CD4-positive, alpha-beta T cell treated with Interleukin-1 beta for 1 hour (primary cell): ENCODE measurements at places on chromosomes 7 and 10.

DNA sequence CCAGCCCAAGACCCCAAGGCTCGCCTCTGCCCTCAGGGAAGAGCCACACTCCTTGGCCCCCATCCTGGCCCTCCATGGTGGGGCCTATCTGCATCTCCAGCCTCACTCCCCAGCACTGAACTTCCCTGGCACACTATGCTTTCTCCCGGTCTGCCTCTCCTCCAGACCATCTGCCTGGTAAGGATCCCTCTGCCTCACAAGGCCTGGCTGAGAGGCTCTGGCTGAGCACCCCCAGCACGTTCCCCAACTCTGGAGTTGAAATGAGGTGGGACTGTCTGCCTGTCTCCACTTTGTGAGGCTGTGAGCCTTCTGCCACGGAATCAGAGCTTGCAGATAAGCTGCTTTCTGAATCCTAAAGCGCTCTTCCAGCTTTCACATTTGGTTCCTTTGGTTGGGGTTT is 220.7 kb downstream of the TNS3 start:
- no peak for DNase-seq

- no peak for DNase-seq
Observed at GRCh38 chr10:49149881-49150280, 16.1 kb upstream of the FAM170B start.

GRCh38 chr10:114908896-114909295 is 29.1 kb upstream of the TRUB1 start:
- DNase-seq, result no peak

DNA sequence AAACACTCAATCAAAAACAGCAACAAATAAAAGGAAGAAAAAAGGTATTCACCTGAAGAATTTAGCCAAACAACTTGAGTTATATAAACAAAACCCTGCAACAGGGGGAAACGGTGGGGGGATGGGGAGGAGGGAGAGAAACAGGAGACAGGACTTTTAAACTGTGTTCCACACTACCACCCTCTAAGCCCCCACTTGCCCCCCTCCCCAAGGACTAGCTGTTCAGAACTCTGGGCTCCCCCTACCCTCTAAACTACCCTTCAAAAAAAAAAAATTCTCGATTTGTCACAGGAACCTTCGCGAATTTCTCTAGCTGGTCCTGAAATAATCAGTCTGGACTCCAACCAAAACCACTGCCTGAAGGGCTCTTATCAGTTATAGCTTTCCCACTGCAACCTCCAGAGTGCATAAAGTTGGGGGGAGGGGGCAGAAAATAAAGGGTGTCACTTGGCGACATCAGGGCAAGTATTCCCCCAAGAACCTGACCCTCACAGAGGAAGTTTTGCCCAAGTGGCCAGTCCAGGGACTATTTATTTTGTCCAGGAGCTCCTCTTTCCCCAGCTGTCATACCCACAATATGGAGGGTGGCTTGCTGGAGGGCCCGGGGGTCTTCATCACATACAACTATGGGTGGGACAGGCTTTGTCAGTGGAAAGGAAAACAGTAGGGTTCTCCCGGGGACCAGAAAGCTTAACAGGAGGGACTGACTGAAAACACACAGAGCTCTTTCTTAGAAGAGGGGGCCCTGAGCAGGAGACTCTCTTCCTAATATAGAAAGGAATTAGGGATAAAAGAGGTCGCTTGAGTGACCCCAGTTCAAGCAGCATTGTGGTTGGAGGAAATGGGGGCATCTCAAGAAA is 1.3 kb downstream of the UBE2H start:
- peak; percentile 24 for DNase-seq

DNA sequence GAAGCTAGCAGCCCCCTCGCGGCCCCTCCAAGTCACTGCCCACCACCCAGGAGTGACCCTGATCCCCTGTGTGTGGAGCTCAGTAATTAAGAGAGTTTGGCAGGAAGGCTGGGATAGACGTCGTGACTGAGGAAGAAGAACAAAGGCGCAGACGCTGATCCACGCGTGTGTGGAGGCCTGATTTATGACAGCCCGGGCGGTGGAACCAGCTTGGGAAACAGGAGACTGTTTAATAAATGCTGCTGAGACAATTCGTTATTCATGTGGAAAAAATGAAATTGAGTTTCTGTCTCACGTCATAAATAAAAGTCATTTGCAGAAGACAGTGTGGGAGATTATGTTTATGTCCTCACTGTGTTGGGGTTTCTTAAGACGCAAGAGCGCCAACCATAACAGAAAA is 130.8 kb downstream of the ELFN1 start:
- no peak for DNase-seq
